ENCODE measurements at places on chromosomes 12 and 14.

DNA sequence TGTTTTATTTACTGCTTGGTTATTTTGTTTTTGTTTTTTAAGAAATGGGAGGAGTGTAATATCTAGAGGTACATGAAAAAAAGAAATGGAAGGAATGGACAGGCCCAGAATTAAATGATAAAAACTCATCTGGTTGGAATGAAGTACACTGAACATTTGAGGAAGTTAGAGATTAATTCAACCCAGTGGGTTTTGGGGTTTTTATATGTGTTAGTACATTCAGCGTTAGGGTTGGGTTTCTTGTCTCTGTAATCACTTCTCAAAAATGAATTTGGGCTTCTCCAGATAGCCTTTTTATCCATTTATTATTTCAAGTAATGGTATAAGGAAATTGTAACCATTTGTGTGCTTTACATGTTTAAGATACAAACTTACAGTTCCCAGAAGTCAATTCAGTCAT is 19.5 kb upstream of the NUP107 start:
- no peak for DNase-seq

- no peak for DNase-seq
These were observed 76.6 kb downstream of the SINHCAF start for GRCh38 chr12:31249356-31249755.

DNA sequence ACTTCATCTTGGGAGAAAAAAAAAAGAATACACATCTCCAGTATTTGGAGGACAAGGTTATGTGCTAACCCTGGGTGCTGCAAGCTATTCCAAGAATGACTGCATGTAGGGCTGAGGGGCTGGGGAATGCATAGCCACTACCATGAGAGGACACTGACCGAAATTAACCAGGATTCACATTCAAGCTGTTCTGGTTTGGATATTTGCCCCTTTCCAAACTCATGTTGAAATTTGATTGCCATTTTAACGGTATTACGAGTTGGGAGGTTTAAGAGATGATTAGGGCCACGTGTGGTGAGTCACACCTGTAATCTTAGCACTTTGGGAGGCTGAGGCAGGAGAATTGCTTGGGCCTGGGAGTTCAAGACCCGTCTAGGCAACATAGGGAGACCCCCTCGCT is 18.5 kb upstream of the MARK3 start:
- DNase-seq = no peak

DNA sequence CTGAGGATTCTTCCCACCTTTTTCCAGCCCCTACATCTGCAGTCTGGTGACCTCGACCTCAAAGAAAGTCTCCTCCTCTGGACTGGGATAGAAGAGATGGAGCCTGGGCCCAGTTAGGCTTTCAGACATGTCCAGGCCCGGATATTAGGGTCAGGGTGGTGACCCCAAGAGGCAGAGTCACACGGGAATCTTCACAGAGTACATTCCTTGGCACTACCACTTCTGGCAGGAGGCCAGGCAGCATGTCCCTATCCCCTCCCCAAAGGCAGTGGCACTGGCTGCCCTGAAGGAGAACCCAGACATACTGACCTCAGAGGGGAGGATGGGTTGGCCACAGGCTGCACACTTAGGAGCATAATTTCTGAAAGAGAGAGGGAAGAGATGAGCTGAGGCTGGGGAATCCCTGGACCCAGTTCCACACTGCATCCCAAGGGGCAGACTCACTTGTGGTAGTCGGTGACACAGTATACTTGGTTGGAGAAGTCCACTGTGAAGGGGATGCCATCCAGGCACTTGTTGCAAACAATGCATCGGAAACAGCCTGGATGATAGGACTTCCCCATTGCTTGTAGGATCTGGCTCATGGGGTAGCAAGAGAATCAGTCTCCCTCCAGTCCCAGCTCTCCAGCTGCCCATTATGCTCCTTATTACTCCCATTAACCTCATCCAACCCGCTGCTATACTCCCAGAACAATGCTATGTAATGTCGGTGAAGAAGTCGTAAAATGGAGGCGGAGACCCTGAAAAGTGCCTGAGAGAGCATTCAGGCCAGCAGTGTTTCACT is 7.6 kb downstream of the AJUBA start:
- no peak for DNase-seq

GRCh38 chr12:99235381-99235780 is 412.2 kb upstream of the GARIN6 start:
- DNase-seq = no peak

DNA sequence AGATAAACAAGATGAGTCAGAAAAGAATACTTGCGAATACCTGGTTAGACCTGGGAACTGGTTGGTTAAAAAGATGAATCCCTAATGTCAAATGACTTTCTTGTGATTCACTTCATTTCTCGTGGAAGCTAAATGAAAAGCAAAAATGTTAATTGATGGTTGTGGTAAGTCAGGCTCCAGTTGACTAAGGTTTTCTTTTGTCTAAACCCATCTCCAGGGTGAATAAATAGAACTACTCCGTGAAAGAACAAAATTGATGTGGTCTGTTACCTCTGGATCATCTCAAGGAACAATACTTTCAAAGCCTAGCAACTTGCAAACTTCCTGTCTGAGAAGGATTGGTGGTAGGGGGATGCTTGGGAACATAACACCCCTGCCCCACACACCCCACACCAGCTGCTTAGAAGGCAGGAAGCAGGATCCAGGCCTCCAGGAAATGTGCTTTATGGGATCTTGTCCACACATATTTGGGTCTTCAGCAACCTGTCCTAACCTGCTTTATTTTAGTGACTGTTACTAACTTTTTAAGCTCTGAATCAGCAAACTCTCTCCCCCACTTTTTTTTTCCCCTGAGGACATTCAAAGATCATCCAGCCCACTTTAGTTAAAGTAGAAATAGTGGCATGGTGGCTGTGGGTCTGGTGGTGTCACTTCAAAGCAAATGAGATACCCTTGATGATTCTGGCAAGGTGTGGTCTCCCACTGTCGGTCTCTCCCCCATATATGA is 60.4 kb upstream of the PTHLH start:
- DNase-seq = no peak

GRCh38 chr14:71659159-71659558 is 273.1 kb upstream of the RGS6 start:
- DNase-seq = no peak

DNA sequence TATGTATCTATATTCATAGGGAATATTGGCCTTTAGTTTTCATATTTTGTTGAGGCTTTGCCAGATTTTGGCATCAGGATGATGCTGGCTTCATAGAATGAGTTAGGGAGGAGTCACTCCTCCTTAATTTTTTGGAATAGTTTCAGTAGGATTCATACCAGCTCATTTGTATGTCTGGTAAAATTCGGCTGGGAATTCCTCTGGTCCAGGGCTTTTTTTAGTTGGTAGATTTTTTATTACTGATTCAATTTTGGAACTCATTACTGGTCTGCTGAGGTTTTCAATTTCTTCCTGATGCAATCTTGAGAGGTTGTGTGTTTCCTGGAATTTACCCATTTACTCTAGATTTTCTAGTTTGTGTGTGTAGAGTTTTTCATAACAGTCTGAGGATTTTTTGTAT is 175.2 kb downstream of the EPS8 start:
- no peak for DNase-seq

- DNase-seq = no peak
These were observed 450.2 kb upstream of the MDGA2 start for GRCh38 chr14:48125654-48126053.

DNA sequence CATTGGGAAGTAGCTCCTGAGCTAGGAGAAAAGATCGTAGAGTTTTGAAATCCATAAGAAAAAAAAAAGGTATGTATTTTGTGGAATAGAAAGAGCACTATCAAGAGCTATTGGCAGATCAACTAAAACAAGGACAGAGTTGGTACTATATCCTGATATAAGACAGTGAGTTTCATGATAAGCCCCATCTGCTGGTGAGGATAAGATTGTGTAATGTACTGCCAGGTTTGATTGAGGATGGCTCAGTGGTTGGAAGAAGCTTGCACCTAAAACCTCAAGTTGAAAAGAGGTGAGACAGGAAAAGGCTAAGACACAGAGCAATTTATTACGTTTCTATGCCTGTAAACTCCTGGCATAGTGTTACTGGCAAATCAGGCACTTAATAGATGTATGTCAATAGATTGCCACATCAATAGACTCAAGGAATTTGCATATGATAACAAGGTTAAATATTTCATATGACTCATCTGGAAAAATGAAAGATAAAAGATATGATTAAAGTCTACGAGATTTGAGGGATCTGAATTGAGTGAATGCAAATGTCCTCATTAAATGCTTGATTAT is 525.6 kb downstream of the FLRT2 start:
- no peak for DNase-seq

DNA sequence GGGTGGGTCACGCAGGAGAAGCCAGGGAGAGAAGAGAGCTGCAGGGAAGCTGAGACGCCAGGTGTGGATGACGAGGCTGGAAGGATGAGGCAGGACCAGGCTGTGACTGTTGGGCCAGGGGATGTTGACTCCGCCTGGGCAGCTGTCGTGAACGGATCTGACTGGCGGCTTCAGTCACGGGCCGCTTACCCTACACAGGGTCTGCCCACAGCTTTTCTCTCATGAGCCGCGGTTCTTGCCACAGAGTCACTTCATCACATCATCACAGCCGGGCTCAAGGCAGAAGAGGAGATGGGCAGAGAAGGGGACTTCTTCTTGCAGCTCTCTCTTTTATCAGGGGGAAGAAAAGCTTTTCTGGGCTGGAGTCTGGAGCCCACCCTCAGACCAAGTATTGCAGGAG is 7.7 kb downstream of the CLBA1 start:
- no peak for DNase-seq

DNA sequence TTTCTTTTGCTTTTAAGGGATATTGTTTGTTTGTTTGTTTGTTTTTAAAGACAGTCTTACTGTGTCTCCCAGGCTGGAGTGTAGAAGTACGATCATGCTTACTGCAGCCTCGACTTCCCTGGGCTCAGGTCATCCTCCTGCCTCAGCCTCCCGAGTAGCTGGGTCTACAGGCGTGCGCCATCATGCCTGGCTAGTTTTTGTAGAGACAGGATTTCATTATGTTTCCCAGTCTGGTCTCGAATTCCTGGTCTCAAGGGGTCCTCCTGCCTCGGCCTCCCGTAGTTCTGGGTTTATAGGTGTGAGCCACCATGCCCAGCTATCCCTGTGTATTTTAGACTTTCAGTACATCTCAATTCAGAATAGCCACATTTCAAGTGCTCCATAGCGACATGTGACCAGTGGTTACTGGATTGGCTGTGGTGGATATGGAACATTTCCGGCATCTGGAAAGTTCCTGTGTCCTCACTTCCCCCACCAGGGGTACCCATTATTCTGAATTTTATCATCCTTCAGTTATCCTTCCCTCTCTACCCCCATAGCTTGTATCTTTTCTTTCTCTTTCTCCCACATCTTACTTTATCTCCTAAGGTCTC is 61.1 kb downstream of the HRK start:
- no peak for DNase-seq

GRCh38 chr12:50589650-50590435 is 85.1 kb downstream of the DIP2B start:
- DNase-seq = no peak

- no peak for DNase-seq
These were observed 103.5 kb upstream of the HIF1A start for GRCh38 chr14:61591862-61592261.

DNA sequence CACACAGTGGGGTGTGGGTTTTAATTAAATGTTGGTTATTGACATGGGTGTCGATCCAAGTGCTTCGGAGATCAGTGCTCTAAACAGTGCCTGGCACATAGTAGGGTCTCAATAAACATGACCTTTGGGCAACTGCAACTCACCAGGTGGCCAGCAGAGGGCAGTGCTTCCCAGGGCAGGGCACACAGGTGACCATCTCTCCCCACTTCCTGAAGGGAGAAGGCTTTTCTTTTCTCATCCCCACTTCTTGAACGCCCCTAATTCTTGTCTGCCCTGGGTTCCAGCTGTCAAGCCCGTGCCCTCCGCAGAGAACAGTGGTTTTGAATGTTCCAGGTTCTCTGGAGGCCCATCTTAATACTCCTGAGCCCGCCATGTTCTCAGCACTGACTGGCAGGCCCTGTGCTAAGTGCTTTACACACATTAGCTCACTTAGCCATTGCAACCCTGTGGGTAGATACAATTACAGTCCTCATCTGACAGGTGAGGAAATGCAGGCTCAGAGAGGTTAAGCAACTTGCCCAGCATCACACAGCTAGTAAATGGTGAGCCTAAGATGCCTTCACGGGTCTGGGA is 16.3 kb downstream of the RAPGEF3 start:
- DNase-seq = no peak

DNA sequence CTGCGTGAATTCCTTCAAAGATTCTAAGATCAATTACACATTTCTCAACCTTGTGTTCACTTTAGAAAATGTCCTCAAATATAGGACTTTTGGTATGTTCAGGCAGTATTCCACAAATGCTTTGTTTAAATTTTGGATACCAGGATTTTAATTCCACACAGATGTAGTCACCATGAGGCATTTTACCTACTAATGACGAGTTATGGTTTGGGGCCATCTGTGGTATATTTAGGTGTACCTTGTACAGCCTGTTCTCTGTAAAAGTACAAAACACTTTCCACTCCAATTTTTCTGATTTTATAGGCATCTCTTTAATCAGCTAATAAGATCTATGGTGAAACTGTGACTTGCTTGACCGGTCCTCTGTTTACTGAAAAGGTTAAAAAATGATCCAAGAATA is 275.7 kb upstream of the PRICKLE1 start:
- DNase-seq = no peak

DNA sequence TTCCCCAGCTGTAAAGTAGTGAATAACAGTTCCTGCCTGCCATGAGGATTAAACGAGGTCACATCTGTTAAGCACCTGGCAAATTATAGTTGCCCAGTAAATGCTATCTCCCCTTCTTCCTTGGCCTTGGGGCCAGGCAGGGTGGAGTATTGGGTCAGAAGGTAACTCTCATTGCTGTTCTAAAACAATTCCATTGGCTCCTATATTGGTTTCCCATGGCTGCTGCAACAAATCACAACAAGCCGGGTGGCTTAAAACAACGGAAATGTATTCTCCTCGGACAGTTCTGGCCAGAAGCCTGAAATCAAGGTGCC is 31.9 kb downstream of the MMAB start:
- DNase-seq = no peak

- peak; percentile 30 for DNase-seq
These were observed at the start of gene IFNG-AS1 for GRCh38 chr12:67989184-67989920. Gene IFNG-AS1, plus strand, starts transcription at chr12:67989447.

GRCh38 chr12:122979908-122980182 is 636 bp upstream of the ARL6IP4 start:
- no peak for DNase-seq

GRCh38 chr12:98741196-98741555 is 96.1 kb downstream of the APAF1 start:
- no peak for DNase-seq

- DNase-seq = no peak
These were observed 11.8 kb upstream of the DERA start for GRCh38 chr12:15899282-15899870.

- DNase-seq = peak; percentile 5
These were observed 1.1 kb upstream of the CLEC2D start for GRCh38 chr12:9668161-9669018.
